ENCODE measurements at places on chromosomes 11 and 22.

DNA sequence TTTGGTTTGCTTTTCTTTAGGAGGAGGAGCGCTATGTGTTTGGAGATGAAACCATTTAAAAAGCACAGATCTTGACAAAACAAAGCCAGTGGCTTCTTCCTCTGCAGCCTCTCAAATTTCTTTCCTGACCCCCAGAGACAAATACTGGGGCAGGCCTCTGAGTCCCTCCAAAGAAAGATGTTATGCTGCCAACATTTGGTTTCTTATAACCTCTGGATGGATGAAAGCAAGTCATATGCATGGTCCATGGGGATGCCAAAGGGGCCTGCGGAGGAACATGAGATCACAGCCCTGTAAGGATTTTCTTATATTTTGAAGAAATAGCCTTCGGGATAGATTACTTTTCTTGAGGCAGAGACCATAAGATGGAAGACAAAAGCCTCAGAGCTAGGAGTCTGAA is 179.1 kb downstream of the TENM4 start:
- no peak for DNase-seq

- peak; percentile 86 for DNase-seq
Measured at GRCh38 chr11:81497202-81497804, 1236.4 kb downstream of the FAM181B start.

GRCh38 chr11:79046366-79046765 is 394.5 kb downstream of the TENM4 start:
- no peak for DNase-seq

- DNase-seq = no peak
Measured at GRCh38 chr22:37054056-37054395, 2.5 kb downstream of the KCTD17 start.

- no peak for DNase-seq
Measured at GRCh38 chr11:11732116-11732515, 109.7 kb upstream of the USP47 start.

DNA sequence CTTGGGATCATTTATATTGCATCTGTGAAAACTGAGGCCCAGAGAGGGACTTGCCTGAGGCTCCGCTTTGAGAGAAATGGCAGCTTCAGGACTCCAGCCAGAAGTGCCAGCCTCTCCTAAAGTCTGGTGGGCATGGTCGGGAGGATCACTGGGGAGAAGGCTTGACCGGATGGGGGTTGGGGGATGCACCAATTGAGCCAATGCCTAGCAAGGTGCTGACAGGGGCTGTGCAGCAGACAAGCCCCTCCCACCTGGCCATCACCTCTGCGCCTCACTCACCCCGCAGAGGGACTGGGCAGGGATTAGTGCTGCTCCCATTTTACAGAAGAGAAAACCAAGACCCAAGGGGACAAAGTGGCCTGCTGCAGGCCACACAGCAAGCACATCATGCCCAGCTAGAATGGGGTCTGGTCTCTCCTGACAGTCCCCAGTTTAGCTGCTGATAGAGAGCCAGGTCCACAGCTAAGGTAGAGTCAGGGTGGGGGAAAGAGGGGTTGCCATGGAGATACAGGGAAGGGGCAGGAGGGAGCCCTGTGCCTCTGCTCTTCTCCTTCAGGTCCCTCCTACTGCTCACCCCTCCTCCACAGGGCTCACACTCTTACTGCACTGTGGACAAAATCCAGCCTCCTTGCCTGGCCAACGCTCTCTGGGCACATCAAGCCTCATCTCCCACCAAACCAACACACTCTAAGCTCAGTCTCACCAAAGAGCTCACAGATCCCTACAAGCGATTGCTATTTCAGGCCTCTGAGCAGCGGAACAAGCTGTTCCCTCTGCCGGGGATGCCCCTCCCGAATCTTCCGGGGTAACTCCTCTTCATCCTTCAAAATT is 29.5 kb downstream of the TEF start:
- DNase-seq = no peak

DNA sequence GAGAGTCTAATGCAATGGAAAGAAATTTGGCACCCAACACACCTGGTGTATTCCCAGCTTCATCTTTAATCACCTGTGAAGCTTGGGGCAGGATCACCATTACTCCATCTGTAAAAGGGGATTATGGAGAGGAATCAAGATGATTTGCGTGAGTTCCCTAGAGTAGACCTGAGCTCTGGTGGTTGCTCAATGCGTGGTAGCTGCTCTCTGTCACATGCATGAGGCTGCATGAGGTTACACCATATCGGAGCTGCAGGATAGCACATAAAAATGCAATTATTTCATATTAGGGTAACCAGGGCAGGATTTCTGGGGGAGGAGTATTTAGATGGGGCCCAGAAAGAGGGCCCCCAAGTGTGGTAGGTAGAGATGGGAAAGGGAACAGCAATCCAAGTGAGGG is 35.3 kb upstream of the CLMP start:
- DNase-seq = no peak

GRCh38 chr11:113698515-113698914 is 7.6 kb downstream of the TMPRSS5 start:
- no peak for DNase-seq

DNA sequence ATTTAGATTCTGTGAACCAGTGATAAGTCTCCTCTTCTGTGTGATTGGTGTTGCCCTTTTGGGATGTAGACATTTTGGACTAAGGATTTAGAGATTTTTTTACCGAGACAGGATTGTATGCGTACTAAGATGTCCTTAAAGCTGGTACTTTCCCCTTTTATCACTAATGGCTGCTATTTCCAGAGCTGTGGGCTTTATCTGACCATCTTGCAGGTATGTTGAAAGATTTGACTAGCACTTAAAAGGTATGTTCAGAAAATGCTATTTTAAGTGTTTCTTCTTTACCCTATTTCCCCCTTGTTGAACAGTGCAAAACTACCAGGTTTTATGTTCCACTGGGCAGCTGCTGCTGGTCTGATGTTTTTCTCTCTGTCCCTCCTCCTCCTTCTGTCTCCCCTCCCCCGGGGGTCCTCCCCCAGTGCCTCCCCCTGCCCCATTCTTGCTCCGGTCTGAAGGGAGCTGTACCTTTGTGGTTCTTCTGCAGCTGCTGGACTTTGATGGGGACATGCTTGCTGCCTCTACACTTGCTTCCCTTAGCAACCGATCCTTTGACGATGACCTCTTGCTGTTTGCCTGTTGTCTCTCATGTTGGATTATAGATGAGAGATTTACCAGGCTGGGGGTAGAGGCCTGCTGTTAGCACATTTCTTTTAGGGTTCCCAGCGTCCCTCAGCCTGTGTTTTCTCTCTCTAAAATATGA is 59.6 kb downstream of the ZNRF3 start:
- no peak for DNase-seq

DNA sequence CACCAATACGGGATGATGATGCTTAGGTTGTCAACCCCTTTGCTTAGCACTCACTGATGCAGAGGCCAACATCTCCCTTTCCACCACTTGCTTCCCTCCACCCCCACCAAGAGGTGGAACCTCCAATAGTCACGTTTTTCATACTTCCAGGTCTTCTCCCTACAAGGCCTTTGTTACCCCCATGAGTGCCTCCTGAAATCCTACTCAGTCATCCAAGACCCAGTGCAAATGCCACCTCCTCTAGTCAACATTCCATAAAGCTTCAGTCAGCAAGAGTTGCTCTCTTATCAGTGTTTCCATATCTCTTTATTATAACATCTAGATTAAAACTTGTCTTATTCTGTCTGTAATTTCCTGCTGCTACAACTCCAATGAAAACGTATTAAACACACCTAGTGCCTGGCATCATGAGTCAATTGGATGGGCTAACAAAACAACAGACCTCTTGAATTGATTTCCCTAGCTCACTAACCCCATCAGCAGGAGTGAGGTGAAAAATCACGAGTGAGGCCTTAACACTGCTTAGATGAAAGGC is 370.7 kb upstream of the CCDC90B start:
- no peak for DNase-seq

DNA sequence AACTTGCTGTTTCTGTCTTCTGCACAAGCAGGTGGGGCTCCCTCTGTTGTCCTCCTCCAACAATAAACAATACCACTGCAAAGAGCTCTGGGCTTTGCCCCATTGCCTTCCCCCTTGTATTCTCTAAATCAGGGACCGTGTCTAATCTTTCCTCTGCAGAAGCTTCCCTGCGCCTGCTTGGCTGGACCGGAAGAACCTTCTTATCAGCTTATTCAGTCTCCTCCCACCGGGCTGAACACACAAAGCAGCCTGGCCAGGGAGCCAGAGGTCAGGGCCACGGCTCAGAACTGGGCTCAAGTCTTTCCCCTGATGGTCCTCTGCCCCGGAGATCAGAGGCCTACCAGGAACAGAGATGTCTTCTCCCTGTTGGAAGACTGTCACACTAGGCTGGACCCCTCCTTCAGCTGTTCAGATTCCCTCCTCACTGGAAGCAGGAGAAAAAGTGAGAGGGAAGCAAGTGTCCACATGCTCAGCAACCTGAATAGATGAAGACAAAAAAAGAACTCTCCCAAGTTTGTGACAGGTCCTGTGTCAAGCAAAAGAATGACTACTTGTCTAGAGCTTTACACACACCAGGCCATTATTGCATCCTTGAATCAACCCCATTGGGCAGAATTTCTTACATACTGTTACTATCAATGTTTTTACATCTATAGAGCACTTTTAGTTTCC is 63.7 kb downstream of the RAB30 start:
- no peak for DNase-seq

DNA sequence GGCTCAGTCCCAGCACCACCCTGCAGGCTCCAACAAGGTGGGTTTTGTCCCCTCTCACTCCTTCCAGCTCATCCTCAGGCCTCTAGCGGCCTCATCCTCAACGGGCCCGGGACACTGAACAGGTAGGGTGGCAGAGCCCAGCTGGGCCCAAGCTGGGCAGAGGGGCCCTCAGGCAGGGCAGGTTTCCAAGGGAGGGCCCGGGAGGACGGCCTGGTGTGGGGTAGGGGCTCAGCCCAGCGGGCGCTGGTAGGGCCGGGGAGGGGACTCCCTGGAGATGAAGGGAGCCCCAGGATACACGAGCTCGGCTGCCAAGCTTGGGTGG is 2.5 kb upstream of the IFITM10 start:
- no peak for DNase-seq

DNA sequence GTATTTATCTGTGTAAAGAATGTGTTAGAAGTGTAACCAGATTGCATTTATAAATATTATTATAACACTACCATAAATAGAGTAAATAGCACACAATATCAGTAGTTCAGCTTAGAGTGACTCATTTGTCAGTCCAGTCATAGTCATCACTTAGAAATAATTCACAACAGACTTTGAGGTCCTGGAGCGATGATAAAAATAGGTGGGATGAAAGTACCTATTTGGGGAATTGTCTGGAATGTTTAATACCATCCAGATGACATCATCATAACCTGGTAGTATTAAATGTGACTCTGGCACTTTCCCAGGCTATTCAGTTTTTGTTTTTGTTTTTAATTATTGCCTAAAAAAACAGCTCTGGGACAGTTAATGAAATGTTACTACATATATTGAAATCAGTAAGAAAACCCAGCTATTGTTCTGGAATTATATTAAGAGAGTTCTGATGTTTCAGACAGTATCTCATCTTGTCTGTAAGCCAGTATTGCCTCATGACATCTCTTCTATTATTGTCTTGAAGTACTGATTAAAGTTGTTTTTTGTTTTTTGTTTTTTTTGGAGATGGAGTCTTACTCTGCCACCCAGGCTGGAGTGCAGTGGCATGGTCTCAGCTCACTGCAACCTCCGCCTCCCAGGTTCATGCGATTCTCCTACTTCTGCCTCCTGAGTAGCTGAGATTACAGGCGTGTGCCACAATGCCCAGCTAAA is 74.8 kb downstream of the SIK2 start:
- DNase-seq = no peak

- DNase-seq = no peak
Measured at GRCh38 chr11:66686801-66687750, 9.4 kb upstream of the RBM4B start.

DNA sequence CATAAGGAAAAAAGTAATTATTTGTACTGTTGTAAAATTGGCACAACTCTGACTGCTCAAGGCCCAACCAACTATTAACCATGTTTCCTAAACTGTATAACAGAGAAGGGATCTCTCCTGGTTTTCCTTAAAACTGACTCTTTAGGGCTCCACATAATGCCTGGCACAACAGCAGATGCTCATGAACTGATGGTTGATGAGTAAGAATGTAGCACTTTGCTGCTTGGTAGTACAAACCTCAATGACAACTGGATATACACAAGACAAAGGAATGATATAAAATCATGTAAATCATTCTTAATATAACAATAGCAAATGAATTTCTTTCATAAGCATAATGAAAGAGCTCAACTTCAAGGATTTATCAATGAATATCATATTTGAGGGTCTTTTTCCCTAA is 11.7 kb downstream of the MSANTD2 start:
- no peak for DNase-seq

DNA sequence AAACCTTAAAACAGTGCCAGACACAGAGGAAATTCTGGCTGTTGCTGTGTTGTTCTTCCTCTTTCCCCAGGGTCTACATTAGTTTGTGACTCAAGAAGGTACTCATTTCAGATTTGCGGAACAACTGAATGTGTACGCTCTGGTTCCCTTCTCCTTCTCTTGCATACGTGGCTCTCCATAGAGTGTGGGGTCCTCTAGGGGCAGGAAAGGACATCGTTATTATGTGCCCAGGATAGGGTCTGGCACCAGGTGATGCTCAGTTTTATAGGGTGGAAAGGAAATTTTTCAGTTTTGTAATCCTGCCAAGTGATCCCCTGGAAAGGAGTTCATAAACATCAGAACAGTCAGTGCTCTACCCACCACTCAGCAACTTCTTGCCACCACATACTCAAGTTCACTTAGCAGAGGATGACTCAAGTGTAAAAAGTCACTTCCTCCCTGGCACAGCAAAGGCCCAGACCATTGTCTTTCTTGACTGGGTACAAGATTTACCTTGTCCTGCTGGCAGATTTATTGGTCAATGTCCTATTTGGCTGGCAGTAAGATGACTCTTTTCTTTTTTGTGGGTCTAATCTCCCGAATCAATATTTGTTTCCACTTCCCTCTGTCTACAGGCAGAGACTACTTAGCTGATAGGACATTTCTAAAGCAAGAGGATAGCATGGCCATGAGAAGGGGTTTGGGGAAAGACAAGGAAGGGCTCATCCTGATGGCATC is 246.0 kb upstream of the TENM4 start:
- DNase-seq = no peak

- no peak for DNase-seq
Measured at GRCh38 chr22:35399114-35399677, 744 bp upstream of the MCM5 start.

DNA sequence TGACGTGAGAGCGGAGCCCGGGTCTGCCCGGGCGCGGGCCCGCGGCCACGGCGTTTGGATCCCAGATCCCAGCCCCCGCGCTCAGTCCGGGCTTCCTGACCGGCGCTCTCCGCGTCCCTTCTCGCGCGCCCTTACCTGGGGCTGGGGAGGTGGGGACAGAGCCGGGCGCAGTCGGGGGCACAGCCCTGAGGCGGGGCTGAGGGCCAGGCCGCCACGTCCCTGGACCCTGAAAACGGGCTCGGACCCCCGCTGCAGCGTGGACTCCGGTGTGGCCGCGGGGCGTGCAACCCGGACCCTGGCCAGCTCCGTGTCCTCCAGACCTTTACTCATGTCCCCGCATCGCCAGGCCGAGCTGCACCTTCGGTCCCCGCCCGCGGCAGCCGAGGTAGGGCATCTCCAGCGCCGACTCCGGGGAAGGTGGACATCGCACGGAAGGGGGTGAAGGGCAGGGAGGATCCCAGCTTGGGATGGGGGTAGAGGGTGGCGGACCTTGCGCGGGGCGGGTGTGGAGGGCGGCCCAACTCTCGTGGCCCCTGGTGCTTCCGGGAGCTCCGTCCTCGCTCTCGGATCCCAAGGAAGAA is 9.9 kb upstream of the AIFM3 start:
- no peak for DNase-seq

Data from NCI-H526 treated with DMSO at 0.1 percent for 48 hours (cell line).